ENCODE measurements at places on chromosomes 12 and 14. TPM values are rescaled to one million over a fixed set of nuclear protein-coding genes. Genes with fewer than 3 reads are reported as not detected.

Gene FAM90A1
- 0.02 TPM for polyA plus RNA-seq

GRCh38 chr12:121986489-121987245 is 35.0 kb upstream of the BCL7A start:
- DNase-seq, result no peak

Gene NXPH4
- polyA plus RNA-seq, result 1.0 TPM

DNA sequence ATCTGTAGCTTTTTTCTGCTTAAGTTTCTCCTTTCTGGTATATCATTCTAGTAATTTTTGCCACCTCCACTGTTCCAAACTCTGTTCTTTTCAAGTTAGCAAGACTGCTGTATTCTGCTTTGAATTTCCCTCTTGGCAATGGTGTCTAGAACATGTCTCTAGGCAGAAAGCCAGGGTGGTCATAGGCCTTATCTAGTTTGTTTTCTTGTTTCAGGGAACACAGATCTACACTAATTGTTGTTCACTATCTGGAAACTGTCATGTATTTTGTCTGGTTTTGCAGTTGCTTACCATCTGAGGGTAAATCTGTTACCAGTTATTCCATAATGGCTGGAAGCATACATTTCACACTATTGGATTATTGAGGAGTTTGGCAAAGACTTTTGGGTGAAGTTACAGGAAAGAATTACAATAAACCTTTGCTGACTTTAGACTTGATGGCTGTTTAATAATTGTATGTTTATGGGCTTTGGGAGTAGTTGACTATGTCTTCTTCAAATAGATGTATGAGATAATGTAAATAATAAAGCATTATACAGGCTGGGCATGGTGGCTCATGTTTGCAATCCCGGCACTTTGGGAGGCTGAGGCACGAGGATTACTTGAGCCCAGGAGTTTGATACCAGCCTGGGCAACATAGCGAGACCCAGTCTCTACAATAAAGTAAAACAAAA is 41.4 kb downstream of the FUT8 start:
- DNase-seq, result no peak

Gene PARP2
- 12.3 TPM for polyA plus RNA-seq

GRCh38 chr12:108635997-108636808 is 2.5 kb upstream of the SELPLG start:
- DNase-seq, result no peak

DNA sequence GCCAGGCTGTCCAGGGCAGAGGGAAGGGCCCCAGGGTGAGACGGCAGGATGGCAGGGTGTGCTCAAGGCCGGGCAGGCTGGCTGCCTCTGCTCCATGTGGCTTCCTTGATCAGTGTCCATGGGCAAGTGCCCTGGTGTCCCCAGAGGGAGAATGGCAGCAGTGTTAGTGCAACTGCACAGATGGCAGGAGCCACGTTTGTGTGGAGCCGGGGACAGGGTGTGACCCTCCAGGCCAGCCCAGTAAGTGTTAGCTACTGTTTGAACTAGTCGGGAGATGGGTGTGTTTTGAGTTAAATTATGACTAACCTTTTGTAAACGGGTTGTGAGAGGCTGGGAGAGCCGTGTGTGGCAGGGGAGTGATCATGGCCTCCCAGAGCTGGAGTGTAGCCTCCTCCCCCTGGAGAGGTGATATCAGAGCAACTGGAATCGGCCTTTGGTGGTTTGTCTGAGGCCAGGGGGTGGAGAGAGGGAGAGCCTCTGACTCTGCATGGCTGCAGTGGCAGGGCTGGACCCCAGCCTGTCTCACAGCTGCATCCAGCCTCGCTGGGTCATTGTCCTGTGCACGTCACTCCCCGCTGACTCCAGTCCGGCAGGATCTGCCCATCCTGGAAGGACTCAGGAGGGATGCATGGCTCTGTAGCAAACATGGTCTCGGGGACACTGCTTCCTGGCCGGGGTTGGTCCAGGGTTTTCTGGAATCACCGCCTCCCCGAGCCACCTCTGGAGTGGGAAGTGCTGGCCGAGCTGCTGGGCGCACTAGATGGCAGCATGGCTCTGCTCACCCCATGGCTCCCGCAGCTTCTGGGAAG is 27.8 kb downstream of the AACS start:
- no peak for DNase-seq

DNA sequence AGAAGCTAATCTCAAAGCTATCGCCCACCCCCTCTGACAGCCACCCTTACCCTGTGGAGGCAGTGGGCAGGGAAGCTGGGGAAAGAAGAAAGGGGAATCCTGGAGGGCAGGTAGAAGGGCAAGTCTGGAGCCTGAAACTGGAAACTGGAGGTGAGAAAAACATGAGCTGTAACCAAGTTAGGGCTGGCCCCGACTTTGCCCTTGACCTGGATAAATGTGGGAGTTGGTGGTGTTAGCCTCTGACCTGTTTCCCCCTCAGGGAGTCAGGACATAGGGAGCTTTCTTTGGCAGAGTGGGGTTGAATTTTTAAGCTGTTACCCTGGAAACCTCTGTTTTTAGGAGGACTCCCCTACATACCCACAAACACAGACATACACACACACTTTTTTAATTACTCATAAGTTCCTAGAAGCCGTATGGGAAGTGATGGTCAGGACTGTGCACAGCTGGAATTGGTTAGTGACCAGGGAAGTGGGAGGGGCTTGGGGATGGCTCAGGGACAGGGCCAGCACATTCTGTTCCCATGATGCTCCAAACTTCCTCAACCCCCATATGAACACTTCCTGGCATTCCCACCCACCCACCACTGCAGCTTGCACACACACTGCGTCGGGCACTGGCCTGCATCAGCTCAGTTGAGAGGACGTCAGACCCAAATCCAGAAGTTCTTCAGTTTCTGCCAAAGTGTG is 5.0 kb upstream of the MMP19 start:
- peak; percentile 99 for DNase-seq

Gene KRT75
- polyA plus RNA-seq, result not detected

DNA sequence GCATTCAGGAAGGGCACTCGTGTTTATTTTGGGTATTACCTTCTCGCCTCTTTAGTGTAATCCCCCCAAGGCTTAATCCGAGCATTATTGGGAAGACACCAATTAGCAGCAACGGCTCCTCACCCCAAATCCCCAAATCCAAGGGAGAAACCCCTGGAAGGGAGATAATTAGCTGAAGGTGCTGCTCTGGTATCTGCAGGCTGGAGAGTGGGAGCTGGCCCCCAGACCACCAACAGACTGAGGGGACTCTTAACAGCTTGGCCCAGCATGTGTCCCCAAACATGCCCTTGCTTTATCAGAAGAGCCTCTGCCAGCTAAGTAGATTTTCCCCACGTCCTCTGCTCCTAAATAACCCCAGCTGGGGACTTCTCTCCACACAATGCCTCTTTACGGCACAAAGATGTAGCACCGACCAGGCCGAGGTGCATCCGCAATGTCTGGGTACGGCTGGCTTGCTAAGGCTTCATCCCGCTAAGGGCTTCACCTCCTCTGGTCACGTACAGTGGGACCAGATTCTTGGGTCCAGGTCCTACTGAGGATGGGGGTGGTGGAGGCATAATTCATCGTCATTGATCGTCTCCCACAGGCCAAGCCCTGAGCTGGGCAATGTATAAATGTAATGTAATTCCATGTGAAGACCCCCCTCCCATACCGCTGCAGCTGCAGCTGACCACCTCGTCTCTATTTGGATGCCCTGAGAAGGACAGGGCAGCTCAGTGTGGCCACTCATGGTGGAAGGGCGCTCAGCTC is 123.7 kb upstream of the GSC start:
- DNase-seq, result no peak

GRCh38 chr12:125061229-125061628 is 4.0 kb upstream of the AACS start:
- no peak for DNase-seq

Gene PTMS
- polyA plus RNA-seq, result 155 TPM

DNA sequence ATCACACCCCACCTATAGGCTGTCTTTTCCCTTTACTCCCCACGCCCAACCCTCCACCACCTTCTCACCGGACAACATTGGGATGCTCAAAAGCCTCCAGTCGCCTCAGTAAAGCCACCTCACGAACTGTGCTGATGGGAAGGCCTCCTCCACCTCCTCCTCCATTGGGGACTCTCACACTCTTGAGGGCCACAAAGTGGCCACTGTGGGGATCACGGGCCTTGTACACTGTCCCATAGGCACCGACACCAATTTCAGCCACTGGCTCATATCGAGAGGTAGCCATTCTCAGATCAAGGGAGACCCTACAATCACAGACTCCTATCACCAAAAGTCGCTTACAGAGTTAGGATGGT is 700 bp downstream of the CDK4 start:
- no peak for DNase-seq

- no peak for DNase-seq
These were observed 42.2 kb upstream of the NOS1 start for GRCh38 chr12:117403586-117404139.

DNA sequence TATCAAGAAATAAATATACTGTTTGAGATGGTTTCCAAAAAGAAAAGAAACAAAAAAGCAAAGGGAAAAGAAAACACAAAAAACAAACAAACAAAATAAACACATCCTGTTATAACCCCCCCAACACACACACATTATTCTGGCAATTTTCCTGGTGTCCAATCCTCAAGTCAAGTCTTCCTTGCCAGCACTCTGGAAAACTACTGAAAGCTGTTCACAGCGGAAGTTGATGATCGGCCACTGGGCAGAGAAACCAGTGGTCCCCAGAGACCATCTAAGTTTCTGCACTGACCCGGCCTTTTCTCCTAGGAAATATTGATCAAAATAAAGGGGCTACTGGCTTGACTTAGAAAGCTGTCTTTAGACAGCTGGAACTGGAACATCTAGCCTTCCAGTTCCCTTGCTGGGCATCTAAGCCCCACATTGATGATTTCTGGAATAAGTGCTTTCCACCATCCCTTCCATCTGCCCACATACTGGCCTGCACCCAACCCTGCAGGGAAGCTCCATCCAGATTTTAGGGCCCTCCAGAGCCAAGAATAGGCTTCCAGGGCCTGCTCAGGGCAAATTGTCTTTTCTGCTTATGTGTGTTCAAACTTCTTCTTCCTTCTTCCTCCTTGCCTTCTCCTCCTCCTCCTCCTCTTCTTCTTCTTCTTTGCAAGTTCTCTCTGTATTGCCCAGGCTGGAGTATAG is 11.6 kb upstream of the PPP1CC start:
- DNase-seq, result no peak

Gene LAG3
- 0.33 TPM for polyA plus RNA-seq

Gene CCNT1
- 30.8 TPM for polyA plus RNA-seq

GRCh38 chr14:77098529-77099353 is 683 bp downstream of the CIPC start:
- DNase-seq, result no peak

- DNase-seq, result no peak
These were observed 64.3 kb downstream of the PDE6H start for GRCh38 chr12:15037091-15037687.

Gene CLEC12A
- polyA plus RNA-seq, result not detected

Gene PHETA1
- 3.5 TPM for polyA plus RNA-seq

GRCh38 chr14:76984297-76984696 is 44.2 kb downstream of the IRF2BPL start:
- no peak for DNase-seq

- no peak for DNase-seq
These were observed 21.7 kb upstream of the VPS37B start for GRCh38 chr12:122917507-122918121.

DNA sequence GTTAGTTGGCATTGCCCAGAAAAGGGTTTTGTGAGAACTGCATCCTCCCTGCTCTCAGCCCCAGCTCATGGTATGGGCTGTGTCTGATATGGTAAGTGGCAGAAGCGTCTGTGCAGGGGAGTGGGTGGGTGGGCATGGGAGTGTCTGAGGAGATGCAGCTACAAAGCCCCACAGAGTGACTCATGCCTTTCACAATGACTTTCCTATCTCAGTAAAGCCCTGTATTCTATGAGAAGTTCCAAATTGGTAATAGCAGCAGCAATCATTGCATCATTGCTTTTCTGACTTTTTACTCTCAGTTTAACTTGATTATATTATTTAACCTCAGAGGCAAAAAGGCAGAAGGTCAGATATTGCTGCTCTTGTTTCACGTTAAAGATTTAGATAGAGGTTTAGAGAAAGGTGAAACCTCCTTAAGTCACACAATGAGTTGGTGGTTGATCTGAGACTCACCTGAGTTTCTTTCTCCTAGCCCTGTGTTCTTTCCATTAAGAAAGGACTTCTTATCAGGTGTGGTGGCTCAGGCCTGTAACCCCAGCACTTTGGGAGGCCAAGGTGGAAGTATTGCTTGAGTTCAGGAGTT is 171.7 kb downstream of the SLC5A8 start:
- no peak for DNase-seq

DNA sequence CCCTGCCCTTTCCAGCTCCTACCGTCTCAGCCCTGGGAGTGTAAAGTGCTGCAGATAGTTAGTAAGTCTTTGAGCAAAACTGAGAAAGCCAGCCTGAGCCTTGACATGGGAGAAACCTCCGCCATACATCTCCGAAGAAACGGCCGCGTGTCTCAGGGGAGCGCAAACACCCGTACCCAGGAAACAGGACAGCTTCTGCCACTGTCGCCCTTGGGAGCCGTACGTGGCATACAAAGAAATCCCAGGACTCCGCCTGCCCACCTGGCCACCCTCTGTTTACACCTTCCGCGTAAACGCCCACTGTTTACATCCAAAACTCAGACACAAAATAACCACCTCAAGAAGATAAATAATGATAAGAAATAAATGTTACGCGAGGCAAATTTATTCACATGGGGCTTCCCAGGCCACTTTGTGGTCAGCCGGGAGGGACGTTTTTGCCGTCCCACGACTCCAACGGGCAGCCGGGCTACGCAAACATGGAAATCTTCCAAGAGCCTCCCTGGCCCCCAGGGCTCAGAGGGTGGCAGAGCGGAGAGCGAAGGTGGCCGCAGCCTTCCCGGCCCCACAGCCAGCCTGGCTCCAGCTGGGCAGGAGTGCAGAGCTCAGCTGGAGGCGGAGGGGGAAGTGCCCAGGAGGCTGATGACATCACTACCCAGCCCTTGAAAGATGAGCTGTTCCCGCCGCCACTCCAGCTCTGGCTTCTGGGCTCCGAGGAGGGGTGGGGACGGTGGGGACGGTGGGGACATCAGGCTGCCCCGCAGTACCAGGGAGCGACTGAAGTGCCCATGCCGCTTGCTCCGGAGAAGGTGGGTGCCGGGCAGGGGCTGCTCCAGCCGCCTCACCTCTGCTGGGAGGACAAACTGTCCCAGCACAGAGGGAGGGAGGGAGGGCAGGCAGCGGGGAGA is at the start of gene BDKRB2:
TSS of gene BDKRB2 (plus strand) at position 689 of the 908 bp plus-strand sequence. CDS start 32,269 bp downstream, outside the sequence.
- DNase-seq, result peak; percentile 78

DNA sequence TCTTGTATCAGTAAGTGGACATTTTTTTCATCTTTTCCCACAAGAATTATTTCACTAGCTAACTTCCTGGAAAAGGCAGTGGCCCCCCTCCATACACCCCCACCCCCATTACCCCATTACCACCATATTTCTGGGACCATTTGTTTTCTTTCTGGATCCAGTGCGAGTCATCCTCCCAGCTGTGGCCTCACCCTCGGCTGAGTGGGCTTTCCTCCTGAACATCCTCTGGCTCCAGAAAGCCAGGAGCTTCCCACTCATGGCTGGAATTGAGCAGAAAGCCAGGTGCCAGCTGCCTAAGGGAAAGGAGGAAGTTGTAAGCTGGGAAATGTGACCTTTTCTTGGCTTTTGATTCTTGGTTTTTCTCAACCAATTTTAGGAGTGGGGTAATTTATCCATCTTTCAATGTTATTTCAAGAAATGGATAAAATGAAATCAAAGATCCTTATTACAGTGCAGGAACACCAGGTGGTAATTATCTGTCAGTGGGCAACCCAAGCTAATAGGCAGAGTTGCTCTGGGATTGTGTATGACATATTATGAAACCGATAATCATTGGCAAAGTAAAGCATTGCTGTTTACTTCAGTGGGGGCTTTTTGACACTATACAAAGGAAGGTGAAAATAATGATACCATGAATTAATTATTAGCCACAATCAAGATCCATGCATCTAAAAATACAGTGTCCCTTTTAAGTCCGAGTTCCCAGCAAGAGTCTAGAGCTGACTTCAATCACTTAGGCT is 124.6 kb downstream of the KICS2 start:
- no peak for DNase-seq
